ENCODE measurements at places on chromosomes 1 and 21. TPM values are rescaled to one million over a fixed set of nuclear protein-coding genes. Genes with fewer than 3 reads are reported as not detected.

RAB42 gene
- 5.5 TPM for total RNA-seq

U2AF1 gene
- total RNA-seq, result 34.9 TPM

S100A5 gene
- not detected for total RNA-seq

RRP1B gene
- total RNA-seq, result 18.4 TPM

GUCA2A gene
- total RNA-seq, result not detected

- H3K27ac ChIP-seq, result no peak overlapping the region
- no peaks in the 10 kb centered on the region for H3K4me1 ChIP-seq
- H3K27me3 ChIP-seq, result no peaks in the 10 kb centered on the region
- H3K36me3 ChIP-seq, result no peaks in the 10 kb centered on the region
These were observed 23.4 kb upstream of the TENT5C start for GRCh38 chr1:117582451-117582850.

DNA sequence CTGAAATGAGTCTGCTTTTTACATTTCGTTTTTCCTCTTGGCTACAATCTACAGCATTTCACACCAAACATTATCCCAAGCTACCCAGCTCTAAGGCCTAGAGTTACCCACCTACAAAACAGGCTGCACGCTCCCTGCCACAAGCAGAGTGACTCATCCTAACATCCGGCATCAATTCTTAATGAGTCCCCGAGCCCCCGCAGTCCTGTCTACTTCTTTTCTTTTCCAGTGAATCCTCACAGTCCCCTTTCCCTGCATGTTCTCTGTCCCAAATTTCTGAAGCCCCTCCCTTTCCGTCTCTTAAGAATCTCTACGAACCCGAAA is 650 bp downstream of the PCNX2 start:
- H3K36me3 ChIP-seq, result no peaks in the 10 kb centered on the region
- H3K4me3 ChIP-seq, result peak overlapping the region; percentile 59
- peaks cover 5% of the 10 kb centered on the region for H3K4me1 ChIP-seq
- DNase-seq, result no peak
- H3K27ac ChIP-seq, result no peak overlapping the region

GRCh38 chr1:115949156-115949555 is 27.2 kb upstream of the SLC22A15 start:
- H3K36me3 ChIP-seq, result no peaks in the 10 kb centered on the region
- no peak for DNase-seq
- no peak overlapping the region for H3K4me3 ChIP-seq
- H3K4me1 ChIP-seq, result peaks cover 6% of the 10 kb centered on the region
- no peaks in the 10 kb centered on the region for H3K27me3 ChIP-seq
- H3K27ac ChIP-seq, result no peak overlapping the region

DNA sequence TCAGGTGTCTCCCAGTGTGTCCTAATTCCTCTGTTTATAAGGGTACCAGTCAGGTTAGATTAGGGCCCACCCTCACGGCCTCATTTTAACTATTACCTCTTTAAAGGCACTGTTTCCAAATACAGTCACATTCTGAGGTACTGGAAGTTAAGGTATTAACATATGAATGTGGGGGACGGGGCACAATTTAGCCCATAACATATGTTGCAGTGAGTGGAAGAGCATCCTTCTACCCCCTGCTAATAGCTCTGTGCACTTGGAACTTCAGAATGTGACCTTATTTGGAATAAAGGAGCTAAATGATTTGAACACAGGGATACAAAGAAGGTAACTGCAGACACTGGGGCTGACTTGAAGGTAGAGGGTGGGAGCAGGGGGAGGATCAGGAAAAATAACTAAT is 67.3 kb upstream of the ADGRL2 start:
- no peaks in the 10 kb centered on the region for H3K36me3 ChIP-seq
- H3K27ac ChIP-seq, result no peak overlapping the region
- DNase-seq, result no peak
- H3K4me1 ChIP-seq, result no peaks in the 10 kb centered on the region
- H3K4me3 ChIP-seq, result no peak overlapping the region

DNA sequence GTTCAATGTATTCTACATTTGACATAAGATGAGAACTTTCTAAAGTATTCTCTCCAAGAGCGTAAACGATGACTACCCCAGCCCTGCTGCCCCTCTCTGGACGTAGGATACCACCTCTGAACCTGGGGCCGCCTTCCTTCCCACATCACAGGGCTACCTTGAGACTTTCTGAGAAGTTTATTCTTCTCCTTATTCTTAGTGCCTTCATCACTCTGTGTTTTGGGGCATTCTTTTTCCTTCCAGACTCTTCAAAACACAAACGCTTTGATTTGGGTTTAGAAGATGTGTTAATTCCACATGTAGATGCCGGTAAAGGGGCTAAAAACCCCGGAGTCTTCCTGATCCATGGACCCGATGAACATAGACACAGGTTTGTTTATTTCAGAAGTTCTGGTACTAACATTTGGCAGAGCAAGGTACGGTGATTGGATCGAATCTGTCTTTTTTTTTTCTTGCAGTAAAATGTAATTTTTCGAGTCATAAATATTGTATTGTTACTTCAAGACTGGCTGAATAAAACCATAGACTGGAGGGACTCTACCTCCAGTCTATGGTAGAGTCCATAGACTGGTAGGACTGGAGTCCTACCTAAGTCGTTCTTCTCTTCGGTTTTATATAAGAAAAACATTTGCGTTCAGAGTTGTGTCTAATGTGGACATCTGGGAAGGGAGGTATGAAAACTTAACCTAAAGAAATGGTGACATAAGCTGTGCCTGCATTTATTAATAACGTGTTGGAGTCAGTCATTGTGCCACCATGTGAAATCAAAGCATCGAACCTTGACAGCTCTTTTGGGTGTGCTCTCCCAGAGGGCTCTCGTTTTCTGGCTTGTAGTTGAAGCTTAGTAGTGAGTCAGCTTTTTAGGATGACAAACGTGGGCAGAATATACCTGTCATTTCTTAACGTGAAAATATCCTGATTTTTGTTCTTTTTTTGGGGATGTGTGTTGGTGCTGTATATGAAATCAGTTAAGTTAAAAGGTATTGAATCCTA is 1.2 kb downstream of the MAN1A2 start:
- H3K4me3 ChIP-seq, result peak overlapping the region; percentile 81
- no peak overlapping the region for H3K27ac ChIP-seq
- no peaks in the 10 kb centered on the region for H3K27me3 ChIP-seq

- no peak overlapping the region for H3K4me3 ChIP-seq
- no peak for DNase-seq
- H3K27ac ChIP-seq, result no peak overlapping the region
- peaks cover 47% of the 10 kb centered on the region for H3K4me1 ChIP-seq
- H3K27me3 ChIP-seq, result no peaks in the 10 kb centered on the region
These were observed 31.3 kb downstream of the GPR3 start for GRCh38 chr1:27423709-27424108.

DNA sequence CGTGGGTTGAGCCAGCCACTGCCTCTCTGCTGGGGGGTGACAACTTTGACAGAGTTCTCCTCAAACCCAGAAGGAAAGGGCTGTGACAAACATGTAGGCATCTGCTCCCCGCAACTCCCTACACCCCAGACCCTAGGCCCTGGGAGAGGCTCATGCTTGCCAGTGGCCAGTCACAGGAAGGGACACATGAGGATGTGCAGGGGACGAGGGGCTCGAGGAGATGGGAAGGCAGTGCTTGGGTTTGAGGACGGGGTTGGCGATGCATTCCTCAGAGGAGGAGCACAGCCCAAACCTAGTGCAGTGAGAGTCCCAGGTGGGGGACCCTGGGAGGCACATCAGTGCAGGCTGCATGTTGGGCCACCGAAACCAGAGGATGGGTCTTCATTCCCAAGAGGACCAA is 62.1 kb downstream of the STUM start:
- no peaks in the 10 kb centered on the region for H3K4me1 ChIP-seq
- DNase-seq, result no peak
- no peak overlapping the region for H3K4me3 ChIP-seq
- H3K27me3 ChIP-seq, result no peaks in the 10 kb centered on the region
- no peak overlapping the region for H3K27ac ChIP-seq

DNA sequence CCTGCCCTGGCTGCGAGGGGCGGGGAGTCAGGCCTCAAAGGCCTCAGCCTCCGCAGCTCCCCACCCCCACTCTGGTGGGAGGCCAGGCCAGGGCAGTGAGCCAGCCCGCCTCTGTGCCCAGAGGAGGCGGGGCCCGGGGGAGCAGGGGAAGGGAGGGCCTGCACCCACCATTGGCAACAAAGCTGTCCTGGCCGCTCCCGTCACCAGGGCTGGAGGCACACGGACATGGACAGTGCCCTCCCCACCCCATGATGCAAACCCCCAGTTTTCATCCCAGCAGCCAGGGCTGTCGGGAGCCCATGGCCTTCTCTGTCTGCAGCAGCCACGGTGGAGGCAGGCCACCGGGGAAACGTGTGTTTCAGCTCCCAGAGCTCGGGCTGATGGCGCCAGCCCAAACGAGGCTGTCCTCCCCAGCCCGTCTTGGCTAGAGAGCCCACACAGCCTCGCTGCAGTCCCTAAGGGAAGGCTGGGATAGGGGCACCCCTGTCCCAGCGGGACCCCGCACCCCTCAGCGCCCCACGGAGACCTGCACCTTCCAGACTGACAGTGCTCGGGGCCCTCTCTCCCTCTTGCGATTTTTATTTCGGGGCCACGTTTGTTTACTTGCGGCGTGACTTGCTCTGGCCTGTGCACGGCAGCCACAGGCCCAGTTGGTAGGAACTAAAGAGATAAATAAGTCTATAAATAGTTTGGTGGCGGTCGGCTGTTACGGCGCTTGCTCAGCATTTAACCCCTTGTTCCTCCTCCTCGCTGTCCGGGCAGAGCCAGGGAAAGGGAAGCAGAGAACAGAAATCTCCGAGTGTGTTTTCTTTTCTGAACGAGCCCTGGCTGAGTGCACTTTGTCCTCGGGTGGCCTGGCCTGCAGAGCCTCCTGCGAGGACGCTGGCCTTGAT is 101.8 kb downstream of the PRDM16 start:
- H3K36me3 ChIP-seq, result no peaks in the 10 kb centered on the region
- H3K4me3 ChIP-seq, result peak overlapping the region; percentile 44
- peaks cover 43% of the 10 kb centered on the region for H3K4me1 ChIP-seq

DNA sequence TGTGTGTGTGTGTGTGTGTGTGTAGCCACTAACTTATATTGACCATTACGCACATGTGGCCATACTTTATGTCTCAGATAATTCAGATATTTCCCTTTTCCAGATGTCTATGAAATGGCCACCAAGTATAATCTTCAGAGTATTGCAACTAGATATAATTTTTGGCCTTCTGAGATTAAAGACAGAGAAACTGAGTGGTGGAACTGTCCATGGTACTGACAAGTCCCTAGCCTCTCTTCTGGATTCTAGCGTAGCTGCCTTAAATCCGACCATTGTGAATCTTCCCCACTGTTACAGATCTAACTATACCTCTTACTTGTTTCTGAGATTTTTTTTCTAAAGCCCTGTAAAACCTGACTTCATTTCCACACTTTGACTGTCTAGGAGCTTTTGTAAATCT is 100.0 kb upstream of the SERTAD4 start:
- no peak overlapping the region for H3K4me3 ChIP-seq
- no peaks in the 10 kb centered on the region for H3K27me3 ChIP-seq

GRCh38 chr1:53614231-53615021 is 124.5 kb downstream of the GLIS1 start:
- peak; percentile 41 for DNase-seq
- H3K4me3 ChIP-seq, result no peak overlapping the region
- H3K27me3 ChIP-seq, result no peaks in the 10 kb centered on the region
- no peaks in the 10 kb centered on the region for H3K36me3 ChIP-seq

- peaks cover 48% of the 10 kb centered on the region for H3K27me3 ChIP-seq
- DNase-seq, result peak; percentile 63
- H3K27ac ChIP-seq, result no peak within 1 kb of the TSS
- H3K4me3 ChIP-seq, result peak within 1 kb of the TSS; percentile 41
- H3K36me3 ChIP-seq, result no peaks in the 10 kb centered on the region
These were observed at the start of gene LRRC7 for GRCh38 chr1:69567652-69568420. TSS of gene LRRC7 (plus strand) at chr1:69567922. CDS start at chr1:69568640, 718 bp downstream.

DNA sequence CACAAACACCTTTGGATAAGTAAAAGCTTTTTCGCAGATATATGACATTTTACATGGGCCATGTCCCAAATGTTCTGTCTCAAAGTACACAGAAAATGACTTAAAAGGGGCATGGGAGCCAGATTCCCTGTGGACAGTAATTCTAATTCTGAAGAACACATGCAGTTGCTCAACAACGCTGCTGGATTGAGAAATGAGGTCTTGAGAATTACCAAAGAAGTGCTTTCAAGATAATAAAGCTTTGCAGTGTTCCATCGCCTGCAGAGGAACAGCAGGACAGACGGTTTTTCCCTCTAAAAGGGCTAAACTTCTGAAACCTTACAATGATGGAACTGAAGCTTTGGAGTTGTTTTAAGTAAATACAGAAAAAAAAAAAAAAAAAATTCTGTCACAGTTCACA is 55.3 kb upstream of the HSPA13 start:
- no peak for DNase-seq
- no peaks in the 10 kb centered on the region for H3K36me3 ChIP-seq
- no peak overlapping the region for H3K27ac ChIP-seq
- no peak overlapping the region for H3K4me3 ChIP-seq
- no peaks in the 10 kb centered on the region for H3K4me1 ChIP-seq

DNA sequence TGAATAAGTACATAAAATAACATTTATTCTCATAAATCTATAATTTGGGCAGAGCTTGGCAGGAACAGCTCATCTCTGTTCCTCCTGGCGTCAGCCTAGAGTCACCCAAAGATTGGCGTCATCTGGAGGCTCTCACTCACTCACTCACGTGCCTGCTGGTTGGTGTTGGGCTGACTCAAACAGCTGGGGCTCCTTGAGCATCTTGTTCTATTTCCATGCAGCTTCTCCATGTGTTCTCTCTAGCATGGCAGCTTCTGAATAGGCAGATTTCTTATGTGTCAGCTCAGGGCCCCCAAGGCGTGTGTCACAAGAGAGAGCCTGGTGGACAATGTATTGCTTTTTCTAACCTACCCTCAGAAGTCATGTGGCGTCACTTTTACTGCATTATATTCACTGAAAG is 70.6 kb upstream of the RAB3GAP2 start:
- H3K27me3 ChIP-seq, result no peaks in the 10 kb centered on the region
- no peak overlapping the region for H3K27ac ChIP-seq
- H3K36me3 ChIP-seq, result no peaks in the 10 kb centered on the region

- H3K4me3 ChIP-seq, result no peak overlapping the region
- no peaks in the 10 kb centered on the region for H3K27me3 ChIP-seq
- H3K4me1 ChIP-seq, result no peaks in the 10 kb centered on the region
- no peak for DNase-seq
- H3K36me3 ChIP-seq, result no peaks in the 10 kb centered on the region
These were observed 605.3 kb downstream of the KCNT2 start for GRCh38 chr1:196002906-196003305.

DNA sequence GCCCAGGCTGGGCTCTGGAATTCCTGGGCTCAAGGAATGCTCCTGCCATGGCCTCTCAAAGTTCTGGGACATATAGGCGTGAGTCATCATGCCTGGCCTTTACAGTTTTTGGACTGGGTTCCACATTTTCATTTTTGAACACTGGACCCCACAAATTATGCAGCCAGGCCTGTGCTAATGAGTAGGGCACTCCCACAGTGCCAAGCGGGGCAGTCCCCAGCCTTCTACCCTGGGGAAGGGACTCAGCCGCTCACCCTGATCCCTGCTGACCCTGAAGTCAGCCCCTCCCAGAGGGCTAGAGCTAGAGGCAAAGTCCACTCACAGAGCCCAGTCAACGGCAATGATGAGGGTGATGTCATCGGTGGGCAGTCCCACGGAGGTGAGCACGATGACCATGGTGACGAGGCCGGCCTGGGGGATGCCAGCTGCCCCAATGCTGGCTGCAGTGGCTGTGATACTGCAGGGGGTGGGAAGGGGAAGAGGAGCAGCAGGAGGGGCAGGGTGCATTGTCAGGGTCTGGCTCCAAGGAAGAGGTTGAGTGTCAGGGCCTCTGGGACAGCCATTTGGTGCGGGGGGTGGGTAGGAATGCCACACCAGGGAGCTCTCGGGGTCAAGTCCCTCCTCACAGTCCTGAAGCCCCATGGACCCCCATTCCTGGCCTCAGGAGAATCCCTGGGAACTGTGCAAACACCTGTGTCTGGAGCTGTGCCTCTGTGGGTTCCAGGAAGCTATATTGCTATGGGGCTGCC is 27.6 kb downstream of the PODN start:
- H3K4me3 ChIP-seq, result no peak overlapping the region
- no peaks in the 10 kb centered on the region for H3K27me3 ChIP-seq
- H3K36me3 ChIP-seq, result no peaks in the 10 kb centered on the region
- peaks cover 10% of the 10 kb centered on the region for H3K4me1 ChIP-seq
